ENCODE measurements at places on chromosomes 16 and 17.

GRCh38 chr16:11067697-11068141 is 123.4 kb downstream of the CLEC16A start:
- DNase-seq: no peak

DNA sequence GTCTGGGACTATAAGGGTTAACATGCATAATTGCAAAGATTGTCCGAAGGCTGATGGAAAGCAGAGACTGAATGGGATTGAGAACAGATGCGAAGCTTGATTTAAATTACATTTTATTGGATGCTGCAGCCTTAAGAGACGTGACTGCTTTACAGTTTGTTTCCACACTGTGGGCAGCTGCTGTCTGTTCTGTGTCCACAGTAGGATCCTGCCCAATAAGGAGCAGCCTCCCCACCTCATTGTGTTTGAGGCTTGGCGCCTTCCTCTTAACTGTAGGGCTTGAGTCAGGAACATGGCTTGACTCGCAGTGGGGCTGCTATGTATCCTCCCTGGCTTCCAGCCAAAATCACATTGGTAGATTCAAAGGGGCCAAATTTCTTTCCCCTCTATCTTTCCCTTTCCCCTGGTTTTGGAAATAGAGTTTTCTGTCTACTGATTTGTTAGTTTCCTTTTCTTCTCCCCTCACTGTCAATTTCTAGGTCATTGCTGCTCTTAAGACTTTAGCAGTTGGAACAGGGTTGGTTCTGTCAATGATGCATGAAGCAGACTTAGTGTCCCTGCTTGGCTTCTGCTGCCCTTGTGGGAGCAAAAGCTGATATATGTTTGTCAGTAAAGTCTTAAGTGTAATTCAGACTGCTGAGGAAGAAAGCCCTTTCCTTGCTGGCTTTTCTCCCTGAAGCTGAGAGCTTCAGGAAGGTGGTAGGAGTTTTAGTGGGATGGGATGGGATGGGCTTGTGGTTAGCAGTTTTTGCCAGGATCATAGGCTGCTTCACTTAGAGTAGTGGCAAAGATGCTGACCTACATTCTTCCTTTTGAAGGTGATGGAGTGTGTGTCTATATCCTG is 5.0 kb upstream of the RARA start:
- no peak for DNase-seq

DNA sequence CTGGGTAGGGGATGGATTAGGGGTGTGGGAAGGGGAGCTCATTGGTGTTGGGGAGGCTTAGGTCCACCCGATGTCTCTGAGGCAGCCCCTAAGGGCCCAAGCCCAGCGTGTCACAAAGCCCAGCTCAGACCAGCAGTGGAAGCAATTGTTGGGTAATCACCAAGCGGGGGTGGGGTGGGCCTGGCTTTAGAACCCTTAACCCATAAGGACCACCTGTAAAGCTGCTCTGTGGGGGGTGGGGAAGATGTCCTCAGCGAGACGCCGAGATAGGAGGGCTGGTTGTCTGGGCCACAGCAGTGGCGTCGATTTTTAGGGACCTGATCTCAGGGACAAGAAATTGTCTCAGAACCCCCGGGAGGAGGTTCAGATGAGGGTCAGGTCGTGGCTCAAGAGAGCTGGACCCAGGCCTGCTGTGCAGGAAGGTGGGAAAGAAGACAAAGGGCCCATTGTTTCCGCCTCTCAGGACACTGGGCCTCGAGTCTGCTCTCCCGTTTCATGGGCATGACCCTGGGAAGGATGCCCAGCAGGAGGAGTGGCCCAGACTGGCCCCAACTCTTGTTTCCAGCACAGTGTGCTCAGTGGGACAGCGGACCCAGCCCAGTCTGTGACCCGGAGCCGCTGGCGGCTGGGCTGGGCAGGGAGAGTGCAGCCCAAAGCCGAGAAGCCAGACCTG is 15.9 kb downstream of the ST6GALNAC2 start:
- no peak for DNase-seq

- DNase-seq: no peak
Measured at GRCh38 chr17:47872651-47873161, 21.7 kb upstream of the SP6 start.

DNA sequence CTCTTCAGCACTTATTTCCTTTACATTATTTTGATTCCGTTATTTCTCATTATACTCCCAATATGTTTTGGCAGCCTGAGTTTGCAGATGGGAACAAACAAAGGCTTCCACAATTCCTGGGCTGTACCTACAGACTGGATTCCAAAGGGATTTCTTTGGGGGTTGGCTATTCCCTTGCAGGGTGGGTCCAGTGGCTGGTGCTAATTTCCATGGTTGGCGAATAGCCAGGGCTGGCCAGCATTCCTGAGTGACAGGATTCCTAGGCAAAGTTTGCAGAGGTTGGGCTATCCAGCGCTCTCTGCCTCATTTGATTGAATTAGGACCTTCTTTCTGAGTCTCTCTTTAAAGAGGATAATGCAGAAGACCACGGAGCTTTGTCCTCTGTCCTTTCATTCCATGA is 207.4 kb downstream of the MAF start:
- no peak for DNase-seq

DNA sequence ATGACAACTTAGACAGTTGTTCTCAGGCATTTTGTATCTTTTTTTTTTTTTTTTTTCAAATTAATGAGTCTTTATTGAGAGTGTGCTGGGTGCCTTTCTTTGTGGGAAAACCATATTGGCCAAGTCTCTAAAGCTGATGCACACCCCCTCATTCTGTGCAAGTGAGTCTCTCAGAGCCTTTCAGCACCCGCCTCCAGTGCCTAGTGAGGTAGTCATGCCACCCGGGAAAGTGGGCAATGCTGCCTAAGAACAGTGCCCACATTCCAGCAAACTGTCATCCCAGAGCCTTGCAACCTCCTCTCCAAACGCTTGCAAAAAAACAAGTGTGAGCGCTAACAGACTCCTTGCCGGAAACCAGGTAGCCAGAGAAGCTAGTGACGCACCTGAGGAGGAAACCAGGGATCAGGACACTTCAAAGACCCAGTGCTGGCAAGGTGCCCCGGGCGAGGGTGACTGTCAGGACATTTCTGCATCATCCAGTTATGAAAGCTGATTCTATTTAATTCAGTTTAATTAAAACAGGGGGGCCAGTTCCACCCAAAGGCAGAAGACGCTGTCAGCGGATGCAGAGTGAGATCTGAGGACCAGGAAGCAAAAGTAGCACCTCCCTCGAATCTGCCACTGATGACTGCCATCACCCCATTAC is 34.9 kb downstream of the SMARCE1 start:
- no peak for DNase-seq

GRCh38 chr16:56626685-56627084 is 1.1 kb downstream of the MT1E start:
- DNase-seq: no peak

- DNase-seq: no peak
Measured at GRCh38 chr16:4703906-4704305, 10.5 kb downstream of the NUDT16L1 start.

- DNase-seq: no peak
Measured at GRCh38 chr17:32461853-32462617, 17.7 kb downstream of the PSMD11 start.

DNA sequence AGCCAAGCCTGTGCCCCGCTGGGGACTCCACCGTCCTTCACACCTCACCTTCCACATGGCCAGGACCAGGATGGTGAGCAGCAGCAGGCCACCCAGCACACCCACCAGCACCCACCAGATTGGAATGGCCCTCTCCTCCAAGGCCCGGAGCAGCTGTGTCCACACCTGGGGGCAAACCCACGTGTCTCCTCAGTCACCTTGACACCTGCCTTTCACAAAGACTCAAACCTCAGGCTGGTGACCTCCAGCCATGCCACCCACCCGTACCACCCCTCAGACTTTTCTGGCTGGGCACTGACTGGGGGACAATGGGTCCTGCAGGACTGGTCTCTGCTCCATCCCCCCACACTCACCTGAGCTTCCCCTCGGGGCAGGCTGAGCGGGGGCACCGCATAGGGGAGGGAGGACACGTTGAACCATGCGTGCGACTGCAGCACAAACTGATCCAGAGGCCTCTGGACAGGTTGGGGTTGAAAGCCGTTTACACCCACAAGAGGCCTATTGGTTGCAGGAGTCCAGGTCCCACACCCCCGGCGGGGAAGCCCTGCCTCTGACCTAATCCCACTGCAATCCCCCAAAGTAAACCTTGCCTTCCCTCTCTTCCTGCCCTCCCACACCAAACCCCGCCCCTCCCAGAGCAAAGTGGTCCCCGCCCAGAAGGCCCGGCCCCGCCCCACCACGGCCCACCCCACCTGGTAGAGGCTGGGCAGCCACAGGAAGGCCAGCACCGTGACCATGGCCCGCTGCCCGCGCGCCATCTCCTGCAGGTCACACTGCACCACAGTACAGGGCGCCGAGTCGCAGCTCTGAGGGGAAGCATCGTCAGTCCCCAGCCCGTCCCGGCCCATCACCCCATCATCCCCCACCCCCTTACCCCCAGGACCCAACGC is 10.9 kb upstream of the FAM171A2 start:
- DNase-seq: no peak

DNA sequence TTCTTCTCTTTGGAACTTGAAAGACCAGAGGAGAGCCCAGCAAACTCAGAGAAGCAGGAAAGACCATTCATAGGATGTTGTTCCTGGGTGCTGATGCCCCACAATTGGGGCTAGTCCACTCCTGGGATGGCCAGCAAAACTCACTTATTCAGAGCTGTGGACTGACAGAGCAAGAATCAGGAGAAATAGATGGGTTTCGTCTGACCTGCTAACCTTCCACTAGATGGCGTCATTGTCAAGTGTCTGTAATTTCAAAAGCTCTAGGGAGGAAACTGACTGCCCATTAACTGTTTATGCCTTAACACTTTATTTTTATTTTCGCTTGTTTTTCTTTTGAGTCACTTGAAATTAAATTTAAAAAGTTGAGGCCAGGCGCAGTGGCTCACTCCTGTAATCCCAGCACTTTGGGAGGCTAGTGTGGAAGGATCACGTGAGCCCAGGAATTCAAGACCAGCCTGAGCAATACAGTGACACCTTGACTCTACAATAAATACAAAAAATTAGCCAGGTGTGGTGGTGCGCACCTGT is 28.7 kb upstream of the MILR1 start:
- no peak for DNase-seq
